DND-41 (cell line): ENCODE measurements at places on chromosomes 3 and 15.

DNA sequence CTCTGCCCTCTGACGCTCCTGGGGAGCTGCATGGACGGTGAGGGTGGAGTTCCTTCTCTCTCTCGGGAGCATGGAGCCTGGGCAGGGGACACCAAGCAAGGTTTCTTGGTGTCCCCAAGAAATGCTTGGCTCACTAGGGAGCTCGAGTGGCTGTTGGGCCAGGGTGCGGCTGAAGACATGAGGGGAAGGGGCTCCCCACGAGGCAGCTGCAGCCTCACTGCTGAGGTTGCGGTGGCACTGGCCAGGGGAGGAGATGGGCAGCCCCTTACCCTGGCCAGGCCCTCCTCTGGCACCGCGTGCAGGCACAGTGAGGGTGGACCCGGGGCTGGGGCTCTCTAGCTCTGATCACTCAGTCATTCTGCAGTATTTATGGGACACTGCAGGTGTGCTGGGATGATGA, 43.5 kb upstream of the SLC41A3 start:
- peaks cover 2% of the 10 kb centered on the region for H3K27me3 ChIP-seq
- H3K27ac ChIP-seq: no peak overlapping the region
- no peaks in the 10 kb centered on the region for H3K36me3 ChIP-seq
- DNase-seq: no peak
- no peaks in the 10 kb centered on the region for H3K4me1 ChIP-seq

DNA sequence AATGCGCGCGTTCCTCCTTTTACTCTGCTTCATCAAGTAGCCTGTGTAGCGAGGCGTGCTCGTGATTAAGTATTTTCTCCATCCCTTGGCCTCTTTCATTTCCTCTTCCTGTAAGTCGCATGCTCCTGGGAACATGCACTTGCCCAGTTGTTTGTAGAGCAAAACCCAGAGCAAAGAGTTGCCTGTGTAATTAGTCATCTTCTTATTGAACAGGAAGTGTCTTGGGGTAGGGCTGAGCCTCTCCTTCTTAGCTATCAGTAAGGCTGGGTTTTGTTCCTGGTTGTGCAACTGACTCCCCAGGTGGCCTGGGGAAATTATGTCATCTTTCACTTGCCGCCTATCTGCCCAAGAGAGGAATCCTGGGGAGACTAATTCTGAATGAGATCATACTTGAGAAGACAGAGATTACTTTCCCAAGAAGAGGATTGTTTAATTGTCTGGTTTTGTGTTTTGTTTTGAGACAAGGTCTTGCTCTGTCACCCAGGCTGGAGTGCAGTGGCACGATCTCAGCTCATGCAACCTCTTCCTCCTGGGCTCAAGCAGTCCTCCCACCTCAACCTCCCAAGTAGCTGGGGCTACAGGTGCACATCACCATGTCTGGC, 14.9 kb downstream of the LIPH start:
- DNase-seq: peak; percentile 46
- H3K4me1 ChIP-seq: peaks cover 9% of the 10 kb centered on the region
- H3K27me3 ChIP-seq: no peaks in the 10 kb centered on the region
- no peaks in the 10 kb centered on the region for H3K36me3 ChIP-seq

GRCh38 chr3:156836701-156837100, 10.5 kb downstream of the LEKR1 start:
- H3K27ac ChIP-seq: no peak overlapping the region
- DNase-seq: no peak
- no peak overlapping the region for H3K4me3 ChIP-seq
- H3K4me1 ChIP-seq: no peaks in the 10 kb centered on the region
- H3K36me3 ChIP-seq: no peaks in the 10 kb centered on the region

- H3K4me1 ChIP-seq: no peaks in the 10 kb centered on the region
- no peak overlapping the region for H3K27ac ChIP-seq
- DNase-seq: no peak
- no peaks in the 10 kb centered on the region for H3K36me3 ChIP-seq
- H3K4me3 ChIP-seq: no peak overlapping the region
- no peaks in the 10 kb centered on the region for H3K27me3 ChIP-seq
Observed at GRCh38 chr15:48385031-48385830, 54.0 kb downstream of the DUT start.

DNA sequence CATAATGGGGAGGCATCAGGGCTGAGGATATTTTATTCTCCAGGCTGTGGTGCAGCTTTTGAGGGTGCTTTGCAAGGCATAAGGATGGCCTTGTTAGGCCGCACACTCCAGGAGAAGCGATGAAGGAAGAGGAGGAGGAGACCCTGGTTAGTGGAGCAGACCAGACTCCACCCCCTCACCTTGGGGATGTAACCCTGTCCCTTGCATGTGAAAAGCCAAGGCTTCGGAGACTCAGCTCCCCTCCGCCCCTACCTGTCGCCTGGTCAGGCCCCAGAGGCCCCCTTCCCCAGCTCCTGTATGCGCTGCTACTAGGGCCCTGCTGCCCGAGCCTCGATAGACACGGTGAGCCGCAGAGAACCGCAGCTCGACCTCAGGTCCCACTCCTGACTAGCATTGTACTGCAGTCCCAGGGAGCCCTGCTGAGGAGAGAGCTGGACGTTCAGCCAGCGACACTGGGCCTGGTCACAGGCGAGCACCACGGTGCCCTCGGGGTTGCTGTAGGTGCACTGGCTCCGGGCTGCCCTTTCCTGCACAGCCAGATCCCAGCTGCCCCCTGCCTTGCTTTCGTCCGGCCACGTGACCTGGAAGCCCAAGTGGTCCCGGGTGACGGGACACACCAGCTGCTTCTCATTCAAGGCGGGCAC, 10.2 kb downstream of the CPN2 start:
- H3K4me1 ChIP-seq: no peaks in the 10 kb centered on the region
- no peaks in the 10 kb centered on the region for H3K36me3 ChIP-seq
- no peaks in the 10 kb centered on the region for H3K27me3 ChIP-seq

GRCh38 chr3:42182555-42182954, 83.4 kb downstream of the CCK start:
- H3K27me3 ChIP-seq: no peaks in the 10 kb centered on the region
- H3K4me1 ChIP-seq: no peaks in the 10 kb centered on the region
- no peak overlapping the region for H3K4me3 ChIP-seq
- H3K27ac ChIP-seq: no peak overlapping the region
- H3K36me3 ChIP-seq: peaks cover 11% of the 10 kb centered on the region

DNA sequence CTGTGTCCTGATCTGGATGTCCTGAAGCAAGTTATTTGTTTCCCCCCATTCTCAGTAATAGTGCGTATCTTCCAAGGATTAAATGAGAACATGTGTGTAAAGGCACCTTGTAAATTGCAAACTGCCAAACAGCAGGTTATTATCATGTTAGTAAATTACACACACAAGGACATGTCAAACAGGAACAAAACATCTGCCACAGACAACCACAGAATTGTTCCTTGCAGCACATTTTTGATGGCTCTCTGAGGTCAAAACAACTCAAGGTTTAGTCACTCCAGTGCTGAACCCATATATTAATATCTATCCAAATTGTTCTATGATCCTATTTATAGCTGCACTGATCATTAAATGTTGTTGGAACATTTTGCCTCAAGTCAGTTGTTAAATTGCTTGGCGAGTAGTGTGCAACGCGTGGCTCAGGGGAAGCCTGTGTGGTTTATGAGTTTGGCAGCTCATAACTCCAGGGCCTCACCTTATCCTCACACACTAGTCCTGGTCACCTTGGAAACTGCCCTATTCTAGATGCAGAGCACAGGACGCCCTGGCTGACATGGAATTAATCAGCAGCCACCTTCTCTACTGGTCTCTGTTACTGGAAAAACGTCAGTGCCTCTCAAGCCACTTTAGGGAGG, 46.3 kb upstream of the CDV3 start:
- no peaks in the 10 kb centered on the region for H3K27me3 ChIP-seq
- H3K36me3 ChIP-seq: no peaks in the 10 kb centered on the region
- no peaks in the 10 kb centered on the region for H3K4me1 ChIP-seq
- H3K27ac ChIP-seq: no peak overlapping the region

- H3K27me3 ChIP-seq: no peaks in the 10 kb centered on the region
- H3K4me3 ChIP-seq: no peak overlapping the region
- H3K4me1 ChIP-seq: no peaks in the 10 kb centered on the region
- no peak for DNase-seq
- no peak overlapping the region for H3K27ac ChIP-seq
- no peaks in the 10 kb centered on the region for H3K36me3 ChIP-seq
Observed at GRCh38 chr3:175208326-175208725, 349.2 kb downstream of the NAALADL2 start.

GRCh38 chr3:82556113-82556512, 794.7 kb upstream of the GBE1 start:
- no peaks in the 10 kb centered on the region for H3K27me3 ChIP-seq
- no peak overlapping the region for H3K4me3 ChIP-seq
- H3K36me3 ChIP-seq: no peaks in the 10 kb centered on the region
- no peak for DNase-seq
- H3K4me1 ChIP-seq: no peaks in the 10 kb centered on the region

DNA sequence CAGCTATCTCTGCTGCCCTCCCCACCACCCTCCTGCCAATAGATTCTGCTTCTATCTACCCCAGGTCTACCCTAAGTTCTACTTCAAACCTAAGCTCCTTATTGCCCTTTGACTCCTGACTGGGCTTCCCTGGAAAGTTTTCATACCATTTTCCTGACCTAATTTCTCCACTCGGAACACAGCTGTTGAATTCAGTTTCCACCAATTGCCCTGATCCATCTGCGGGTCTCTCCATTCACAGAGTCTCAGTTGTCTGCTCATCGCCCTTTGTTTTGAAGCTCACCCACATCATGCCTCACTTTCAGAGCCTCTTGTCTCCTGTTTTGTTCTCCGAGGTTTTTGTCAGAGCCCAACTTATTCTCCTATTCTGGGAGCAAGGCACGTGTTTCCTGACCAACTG, 56.8 kb upstream of the ABI3BP start:
- H3K27ac ChIP-seq: no peak overlapping the region
- DNase-seq: no peak
- no peak overlapping the region for H3K4me3 ChIP-seq
- H3K4me1 ChIP-seq: no peaks in the 10 kb centered on the region
- H3K36me3 ChIP-seq: no peaks in the 10 kb centered on the region

DNA sequence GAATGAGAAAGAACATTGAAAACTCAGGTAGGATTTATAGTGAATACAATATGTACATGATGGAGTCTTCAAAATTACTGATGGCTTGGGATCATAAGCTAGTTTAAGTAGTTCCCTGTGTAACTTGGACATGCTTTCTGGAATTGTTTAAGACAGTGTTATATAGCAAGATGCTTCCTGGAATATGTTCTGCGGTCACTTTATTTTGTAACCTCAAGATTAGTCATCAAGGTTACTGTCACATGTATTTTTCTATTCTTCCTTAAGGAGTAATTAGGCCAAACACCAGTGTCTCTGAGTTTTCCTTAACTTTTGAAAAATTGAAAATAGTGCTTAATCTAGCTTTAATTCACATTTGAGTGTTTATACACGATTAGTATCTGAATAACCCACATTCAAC, 760.3 kb upstream of the ARRDC4 start:
- no peak overlapping the region for H3K27ac ChIP-seq
- no peak for DNase-seq
- no peaks in the 10 kb centered on the region for H3K36me3 ChIP-seq
- H3K4me3 ChIP-seq: no peak overlapping the region

DNA sequence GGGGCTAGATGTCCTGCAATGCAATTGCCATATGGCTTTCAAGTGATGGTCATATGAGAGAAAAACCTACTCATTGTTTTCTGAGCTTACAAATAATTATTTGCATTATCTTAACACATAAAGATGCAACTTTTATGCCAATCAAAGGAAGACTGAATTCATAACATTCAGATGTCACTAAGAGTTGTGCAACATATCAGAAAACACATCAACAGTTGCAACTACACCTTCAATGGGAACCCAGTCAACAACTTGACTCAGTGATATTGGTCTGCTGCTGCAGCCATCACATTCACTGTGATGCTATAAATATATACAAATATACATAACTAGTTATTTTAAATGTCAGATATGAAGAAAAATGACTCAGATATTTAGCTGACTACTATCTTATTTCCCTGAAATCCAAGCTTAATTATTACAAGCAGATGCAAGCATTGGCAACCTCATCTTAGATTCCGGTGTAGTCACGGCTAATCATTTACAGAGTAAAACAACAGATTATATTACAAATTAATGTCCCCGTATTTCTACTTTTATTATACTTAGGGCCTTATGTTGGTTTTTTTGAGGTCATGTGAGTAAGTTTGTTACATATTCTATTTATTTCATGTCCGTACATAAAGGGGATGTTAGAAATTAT, 23.7 kb downstream of the CNTN3 start:
- no peak for DNase-seq
- H3K36me3 ChIP-seq: no peaks in the 10 kb centered on the region
- H3K4me1 ChIP-seq: no peaks in the 10 kb centered on the region
- no peak overlapping the region for H3K27ac ChIP-seq
- no peaks in the 10 kb centered on the region for H3K27me3 ChIP-seq

DNA sequence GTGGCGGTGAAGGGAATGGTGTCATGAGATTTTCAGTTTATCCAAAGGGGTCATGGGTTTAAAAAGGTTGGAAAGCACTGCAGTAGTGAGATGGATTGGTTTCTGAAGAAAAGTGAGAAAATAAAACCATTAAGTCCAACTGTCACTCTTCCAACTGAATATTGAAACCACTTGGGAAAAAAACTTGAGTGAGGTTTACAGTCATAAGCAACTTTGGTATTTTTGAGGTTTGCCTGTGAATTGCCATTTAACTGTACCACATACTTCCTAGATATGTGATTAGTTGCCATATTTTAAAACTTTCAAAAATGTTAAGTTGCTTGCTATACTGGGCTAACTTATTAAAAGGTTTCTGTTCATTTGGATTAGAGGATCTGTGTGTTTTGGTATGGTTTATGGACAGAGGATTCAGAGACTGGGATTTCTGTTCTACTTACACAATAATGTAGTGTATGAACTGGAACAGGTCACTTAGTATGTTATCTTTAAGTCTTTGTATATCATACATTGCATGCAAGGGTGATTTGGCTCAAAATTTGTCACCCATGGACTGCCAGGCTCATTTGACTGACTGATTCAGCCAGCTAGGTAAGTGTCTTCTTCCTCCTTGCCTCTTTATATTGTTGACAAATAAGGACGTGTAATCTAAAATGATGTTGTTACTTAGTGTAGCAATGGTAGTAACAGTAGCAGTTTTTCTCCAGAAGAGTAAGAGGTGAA, 201.4 kb upstream of the EOMES start:
- H3K27me3 ChIP-seq: no peaks in the 10 kb centered on the region
- no peaks in the 10 kb centered on the region for H3K36me3 ChIP-seq
- no peak for DNase-seq
